ENCODE measurements at places on chromosomes 16 and 17.

DNA sequence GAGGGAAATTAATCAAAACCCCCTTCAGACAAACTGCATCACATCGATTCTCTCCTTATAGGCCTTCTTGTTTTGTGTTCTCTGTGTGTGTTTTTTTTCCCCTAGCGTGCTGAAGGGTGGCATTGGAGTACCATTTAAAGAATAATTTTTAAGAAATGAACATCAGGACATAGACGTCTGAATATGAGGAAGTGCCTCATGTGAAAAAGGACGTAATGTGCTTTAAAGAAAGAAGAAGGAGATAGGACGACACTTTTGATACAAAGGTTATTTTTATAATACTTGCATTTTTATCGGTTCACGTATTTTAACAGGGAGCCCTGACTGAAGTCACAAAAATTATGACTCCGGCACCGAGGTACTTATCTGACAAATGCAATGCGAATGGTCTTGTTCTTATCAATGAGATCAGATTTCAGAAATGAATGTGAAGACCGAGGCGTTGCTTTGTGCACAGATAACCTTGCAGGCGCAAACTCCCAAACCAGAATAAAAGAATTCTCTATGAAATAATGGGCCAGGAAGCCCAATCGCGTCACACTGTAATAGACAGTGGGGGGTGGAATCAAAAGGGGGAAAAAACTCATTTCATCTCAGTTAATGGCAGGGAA is 606.3 kb downstream of the MAF start:
- no peak for DNase-seq

DNA sequence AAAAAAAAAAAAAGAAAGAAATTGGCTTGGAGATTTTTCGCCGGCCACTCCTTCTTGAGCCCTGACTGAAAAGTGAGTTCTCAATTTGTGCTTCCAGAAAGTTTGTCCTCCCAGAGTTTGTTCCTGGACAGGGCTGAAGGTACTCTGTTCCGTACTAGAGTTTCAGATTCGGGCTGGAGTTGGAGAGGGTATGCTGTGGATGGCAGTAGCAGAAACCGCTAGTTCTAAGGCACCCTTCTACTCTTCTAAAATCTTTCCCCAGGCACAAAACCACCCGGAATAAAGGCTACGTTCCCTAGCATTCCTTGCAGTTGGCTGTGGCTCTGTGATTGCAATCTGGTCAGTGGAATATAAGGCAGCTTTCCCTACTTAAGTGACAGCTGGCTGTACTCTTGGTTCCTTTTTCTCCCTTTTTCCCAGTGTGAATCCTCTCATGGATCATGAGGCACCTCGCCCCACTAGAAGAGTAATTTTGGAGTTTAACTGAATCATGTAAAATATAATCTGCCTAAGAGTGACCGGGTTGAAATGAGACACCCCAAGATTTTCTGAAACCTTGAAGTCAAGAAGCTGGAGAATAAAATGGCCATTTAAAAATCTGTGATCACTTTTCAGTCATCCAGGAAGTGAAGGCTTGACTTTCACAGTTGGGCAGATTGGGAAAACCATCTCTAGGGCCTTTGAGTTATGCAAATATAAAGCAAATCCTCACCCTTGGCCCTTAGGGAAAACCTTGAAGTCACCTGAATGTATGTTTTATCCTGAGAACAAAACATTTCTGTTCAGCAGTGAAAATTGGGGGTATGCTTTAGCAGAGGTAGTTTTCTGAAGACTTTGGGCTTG is 901 bp upstream of the HEATR6 start:
- no peak for DNase-seq

DNA sequence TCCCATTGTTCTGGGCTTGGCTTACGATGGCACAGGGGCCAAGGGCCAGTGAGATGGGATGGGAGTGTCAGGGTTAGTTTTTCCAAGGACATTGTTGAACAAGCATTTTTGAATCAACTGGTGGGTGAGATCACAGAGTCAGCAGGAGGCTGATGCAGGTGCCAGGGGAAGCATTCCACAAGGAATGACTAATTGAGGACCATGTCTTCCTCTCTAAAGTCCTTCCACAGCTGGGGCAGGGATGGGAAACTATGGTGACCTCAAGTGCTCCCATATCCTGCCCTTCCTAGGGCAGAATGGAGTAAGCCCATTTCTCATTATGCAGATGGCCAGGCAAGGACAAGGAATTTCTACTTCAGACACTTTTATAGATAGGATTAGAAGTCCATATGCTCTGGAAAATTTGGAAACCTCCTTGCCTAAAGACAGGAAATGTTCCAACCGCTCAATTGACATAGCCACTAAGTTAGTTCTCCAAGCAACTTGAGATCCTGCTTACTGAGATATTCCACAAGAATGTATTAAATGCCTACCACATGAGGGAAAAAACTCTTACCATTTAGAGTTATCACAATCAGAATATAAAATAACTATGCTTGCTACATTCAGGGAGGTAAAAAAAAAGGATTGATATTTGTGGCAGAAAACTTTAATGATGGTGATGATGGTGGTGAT is 21.2 kb upstream of the ENGASE start:
- peak; percentile 61 for DNase-seq

DNA sequence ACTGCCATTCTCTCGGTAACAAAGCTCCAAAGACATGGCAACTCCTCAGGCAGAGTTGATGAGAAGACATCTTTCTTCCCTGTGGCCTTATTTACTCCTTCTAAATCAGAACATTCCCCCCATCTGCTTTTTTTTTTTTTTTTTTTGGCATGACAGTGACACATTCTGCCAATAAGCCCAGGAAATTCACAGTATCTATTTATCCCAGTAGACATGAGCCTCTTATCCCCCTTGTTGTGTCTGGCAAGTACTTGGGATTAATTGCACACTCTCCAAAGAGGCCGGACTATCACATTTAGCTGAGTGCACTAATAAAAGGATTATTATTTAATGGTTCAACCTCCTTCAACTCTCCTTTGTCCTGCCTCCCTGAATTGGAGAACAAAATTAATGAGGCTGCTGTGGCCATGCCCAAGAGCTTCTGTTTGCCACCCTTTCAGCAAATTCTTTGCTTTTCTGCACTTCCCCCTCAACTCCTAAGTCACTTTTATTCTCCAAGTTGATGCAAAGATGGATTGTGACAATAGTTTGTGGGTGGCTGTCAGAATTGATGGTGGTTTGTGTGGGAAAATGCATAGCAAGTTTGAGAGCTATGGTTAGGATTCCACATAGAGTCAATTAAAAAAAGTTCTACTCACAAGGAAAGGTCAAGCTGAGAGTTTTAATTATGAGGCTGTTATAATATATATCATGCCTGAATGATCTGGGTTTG is 47.2 kb downstream of the GPR139 start:
- no peak for DNase-seq

DNA sequence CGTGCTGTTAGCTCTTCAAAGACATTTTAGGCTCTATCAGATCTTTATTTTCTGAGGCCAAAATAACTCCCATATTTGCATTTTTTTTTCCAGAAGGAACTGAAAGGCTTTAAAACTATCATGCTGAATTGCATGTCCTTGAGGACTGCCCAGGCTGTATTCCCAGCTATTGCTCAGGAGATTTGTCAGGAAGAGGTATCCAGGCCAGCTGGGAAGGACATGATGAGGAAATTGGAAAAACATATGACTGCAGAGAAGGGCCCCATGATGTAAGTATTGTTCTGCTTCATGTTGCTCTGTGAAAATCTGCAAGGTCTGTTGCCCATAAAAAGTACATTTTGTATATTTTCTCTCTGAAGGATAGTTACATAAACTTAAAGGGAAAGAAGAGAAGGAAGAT is 5.7 kb downstream of the CDC6 start:
- DNase-seq, result no peak

- peak; percentile 49 for DNase-seq
These were observed 661 bp downstream of the GIT1 start for GRCh38 chr17:29588562-29589411.

DNA sequence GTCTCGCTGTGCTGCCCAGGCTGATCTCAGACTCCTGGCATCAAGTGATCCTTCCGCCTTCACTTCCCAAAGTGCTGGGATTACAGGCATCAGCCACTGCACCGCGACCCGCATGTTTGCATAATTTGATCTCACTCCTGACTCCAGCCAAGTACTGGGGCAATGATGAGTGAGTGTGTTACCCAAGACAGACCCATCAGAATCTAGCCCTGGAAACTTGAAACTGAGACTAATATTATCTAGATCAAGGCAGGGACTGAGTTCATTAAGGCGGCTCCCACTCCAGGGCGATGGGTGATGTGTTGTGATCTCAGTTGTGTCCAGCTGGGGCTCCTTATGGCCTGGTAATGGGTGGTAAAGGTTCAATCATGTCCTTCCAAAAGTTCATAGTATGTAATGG is 53.4 kb downstream of the EMP2 start:
- DNase-seq, result no peak

DNA sequence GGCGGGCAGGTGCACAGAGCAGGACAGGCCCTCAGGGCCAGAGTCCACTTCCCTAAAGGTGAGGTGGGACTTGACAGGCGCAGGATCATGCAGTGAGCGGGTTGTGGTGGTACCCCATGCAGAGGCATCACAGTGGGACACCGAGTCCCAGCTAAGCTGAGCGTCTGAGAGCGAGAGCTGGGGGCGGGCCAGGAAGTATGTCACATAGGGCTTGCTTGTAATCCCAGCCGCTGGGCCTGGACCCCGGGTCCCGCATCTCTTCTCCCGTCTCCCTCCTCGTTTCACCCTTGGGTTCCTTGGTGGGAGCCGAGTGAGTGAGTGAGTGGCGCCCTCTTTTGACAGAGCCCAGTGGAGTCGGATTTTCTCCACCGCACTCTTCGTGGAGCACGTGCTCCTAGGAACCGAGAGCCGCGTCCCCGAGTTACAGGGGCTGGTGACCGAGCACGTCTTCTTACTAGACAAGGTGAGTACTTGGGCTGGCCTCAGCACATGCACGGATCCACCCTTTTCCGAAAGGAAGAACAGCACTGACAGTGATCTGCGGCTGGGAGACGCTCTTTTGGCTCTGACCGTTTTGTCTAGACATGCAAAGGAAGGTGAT is 50.8 kb upstream of the ENDOV start:
- no peak for DNase-seq

- no peak for DNase-seq
These were observed at the start of gene MPP2 for GRCh38 chr17:43907425-43907981. MPP2 (minus strand) TSS chr17:43907536; CDS start chr17:43904460, 3,076 bp downstream.

DNA sequence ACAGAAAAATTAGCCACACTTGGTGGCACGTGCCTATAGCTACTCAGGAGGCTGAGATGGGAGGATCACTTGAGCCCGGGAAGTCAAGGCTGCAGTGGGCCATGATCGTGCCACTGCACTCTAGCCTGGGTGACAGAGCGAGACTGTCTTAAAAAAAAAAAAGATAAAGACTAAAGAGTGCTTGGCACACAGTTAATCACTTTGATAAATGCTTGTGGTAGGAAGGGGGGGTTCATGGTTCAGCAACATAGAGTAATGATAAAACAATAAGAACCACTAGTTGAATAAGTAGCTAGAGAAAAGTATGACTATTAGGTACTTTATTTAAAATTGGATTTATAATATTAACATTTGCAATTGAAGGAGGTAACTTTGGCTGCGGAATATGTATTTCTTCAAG is 43.3 kb downstream of the USP32 start:
- DNase-seq, result no peak

DNA sequence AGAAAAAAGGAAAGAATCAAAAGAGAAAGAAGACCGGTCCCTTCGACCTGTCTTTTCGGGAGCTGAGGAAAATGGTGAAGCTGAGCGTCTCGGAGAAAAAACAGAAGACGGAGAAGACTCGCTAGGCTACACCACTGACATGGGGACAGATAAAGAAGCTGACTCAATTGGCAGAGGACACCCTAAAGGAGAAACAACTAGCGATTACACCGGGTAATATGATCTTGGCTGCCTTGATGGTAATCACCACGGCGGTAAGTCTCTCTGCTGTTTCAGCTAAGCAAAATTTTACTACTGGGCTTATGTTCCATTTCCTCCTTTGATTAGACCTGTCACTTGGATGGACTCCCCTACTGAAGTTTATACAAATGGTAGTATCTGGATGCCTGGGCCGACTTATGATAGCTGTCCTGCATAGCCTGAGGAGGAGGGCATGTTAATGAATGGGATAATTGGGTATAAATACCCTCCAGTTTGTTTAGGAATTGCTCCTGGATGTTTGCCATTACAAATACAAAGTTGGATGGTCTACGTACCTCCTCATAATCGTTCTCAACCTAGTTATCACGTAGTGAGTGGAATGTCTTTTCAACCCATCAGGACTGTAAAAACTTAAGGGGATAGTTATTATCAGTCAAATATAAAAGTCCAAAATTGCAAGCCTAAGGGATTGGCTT is 24.1 kb downstream of the ALOX15B start:
- DNase-seq, result no peak

DNA sequence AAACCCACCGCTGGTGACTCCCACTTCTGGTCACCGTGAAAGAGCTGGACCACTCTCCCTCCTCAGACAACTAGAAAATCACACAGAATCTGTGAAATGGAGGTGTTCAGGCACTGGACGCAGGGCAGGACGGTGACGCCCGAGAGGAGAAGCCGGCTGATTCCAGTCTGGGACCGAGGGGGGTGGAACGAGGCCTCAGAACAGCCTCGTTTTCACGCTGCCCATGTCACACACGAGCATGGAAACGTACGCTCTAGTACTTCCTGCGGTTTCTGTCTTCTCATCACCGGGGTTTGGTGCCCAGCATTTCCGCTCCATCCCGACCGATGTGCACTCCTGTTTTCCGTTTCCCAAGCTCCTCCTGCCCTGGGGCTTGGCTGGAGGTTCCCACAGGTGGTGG is 101.8 kb upstream of the METRNL start:
- DNase-seq, result no peak

DNA sequence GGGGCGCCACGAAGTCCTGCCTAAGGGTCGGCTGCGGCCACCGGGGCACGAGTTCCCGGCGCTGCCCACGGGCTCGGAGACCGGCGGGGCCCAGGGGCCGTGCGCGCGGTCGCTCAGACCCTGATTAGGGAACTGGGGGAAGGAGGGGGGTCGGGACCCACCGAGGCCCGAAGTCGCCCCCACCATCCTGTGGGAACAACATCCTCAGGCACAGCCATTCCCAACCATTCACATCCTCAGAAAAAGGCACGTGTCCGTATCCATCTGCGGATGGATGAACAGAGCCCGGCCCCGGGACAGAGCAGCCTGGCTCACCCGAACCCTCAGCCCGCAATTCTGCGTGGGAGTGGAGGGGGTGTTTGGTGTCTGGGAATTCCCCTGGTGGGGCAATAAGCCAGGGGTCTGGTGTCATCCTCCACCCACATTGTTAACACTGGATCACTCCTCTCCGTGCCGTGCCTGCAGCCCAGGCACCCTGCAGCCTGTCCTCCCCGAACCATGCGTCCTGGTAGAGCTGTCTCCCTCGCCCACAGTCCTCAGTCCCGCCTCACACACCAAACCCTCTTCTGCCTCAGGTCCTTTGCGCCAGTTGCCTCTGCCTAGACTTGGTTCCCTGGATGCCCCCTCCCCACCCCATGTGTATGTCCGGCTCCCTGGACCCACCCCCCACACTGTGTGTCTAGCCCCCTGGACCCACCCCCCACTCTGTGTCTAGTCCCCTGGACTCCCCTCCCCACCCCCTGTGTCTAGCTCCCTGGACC is 789 bp upstream of the CCDC57 start:
- peak; percentile 75 for DNase-seq

- DNase-seq, result no peak
These were observed 26.8 kb downstream of the GNA13 start for GRCh38 chr17:65029605-65030336.

Data from 8988T (cell line).